T-helper 9 cell (primary cell): ENCODE measurements at places on chromosomes 3 and 15.

- no peak for DNase-seq
Measured at GRCh38 chr15:90209591-90209990, 8.5 kb downstream of the SEMA4B start.

GRCh38 chr15:85763673-85764633 is 30.8 kb downstream of the KLHL25 start:
- DNase-seq = no peak

- no peak for DNase-seq
Measured at GRCh38 chr3:14289590-14290461, 111.2 kb downstream of the LSM3 start.

GRCh38 chr3:100697723-100698285 is 11.5 kb upstream of the TFG start:
- DNase-seq = no peak

- DNase-seq = no peak
Measured at GRCh38 chr15:57747206-57747896, 40.8 kb downstream of the POLR2M start.

GRCh38 chr3:123781138-123781537 is 103.0 kb downstream of the MYLK start:
- DNase-seq = no peak

- no peak for DNase-seq
Measured at GRCh38 chr15:88707771-88708654, 69.2 kb downstream of the ISG20 start.

DNA sequence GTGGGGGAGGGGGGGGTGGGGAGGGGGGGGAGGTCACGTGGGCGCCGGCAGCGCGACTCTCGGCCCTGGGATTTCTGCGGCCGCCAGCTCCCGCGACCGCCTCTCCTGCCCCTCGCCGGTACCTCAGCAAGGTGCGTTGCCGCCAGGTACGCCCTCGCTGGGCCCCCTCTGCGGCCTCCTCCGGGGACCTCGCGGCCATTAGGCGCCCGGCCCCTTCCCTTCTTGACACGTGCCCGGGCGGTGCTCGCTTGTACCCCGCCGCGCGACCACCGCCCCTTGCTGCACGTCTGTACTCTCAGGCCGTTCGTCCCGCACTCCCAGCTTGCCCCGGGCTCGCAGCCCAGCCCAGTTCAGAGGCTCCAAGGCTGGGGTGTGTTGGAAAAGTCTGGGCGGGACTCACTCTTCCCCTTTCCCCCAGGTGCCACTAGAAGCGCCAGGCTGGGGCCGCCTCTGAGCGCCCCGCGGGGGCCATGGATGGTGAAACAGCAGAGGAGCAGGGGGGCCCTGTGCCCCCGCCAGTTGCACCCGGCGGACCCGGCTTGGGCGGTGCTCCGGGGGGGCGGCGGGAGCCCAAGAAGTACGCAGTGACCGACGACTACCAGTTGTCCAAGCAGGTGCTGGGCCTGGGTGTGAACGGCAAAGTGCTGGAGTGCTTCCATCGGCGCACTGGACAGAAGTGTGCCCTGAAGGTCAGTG is at the start of gene MAPKAPK3:
MAPKAPK3 (plus strand) TSS at position 56 of the 696 bp plus-strand sequence; CDS start at position 471, 415 bp downstream.
- DNase-seq = peak; percentile 29

GRCh38 chr3:183911763-183912506 is 27.3 kb upstream of the PARL start:
- DNase-seq = no peak

GRCh38 chr3:89859757-89860156 is 752.3 kb downstream of the EPHA3 start:
- DNase-seq = no peak

DNA sequence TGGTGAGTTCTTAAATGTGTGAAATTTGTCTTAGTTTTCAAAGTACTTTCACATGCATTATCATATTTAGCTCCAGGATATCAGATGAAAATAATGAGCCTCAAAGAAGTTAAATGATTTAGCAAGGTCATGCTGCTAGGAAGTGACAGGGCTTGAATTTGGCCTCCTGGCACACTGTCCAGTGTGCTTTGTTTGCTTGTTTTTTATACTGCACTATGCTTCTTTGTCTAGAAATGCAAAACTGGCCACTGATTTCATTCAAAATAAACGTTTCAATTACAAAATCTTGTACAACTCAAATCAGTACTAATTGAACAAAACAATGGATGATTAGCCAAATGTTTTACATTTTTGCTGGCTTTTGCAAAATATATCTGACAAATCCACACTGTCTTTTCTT is 583.3 kb upstream of the CBLB start:
- no peak for DNase-seq
